ENCODE measurements at places on chromosomes 7 and 10. TPM values are rescaled to one million over a fixed set of nuclear protein-coding genes. Genes with fewer than 3 reads are reported as not detected.

DNA sequence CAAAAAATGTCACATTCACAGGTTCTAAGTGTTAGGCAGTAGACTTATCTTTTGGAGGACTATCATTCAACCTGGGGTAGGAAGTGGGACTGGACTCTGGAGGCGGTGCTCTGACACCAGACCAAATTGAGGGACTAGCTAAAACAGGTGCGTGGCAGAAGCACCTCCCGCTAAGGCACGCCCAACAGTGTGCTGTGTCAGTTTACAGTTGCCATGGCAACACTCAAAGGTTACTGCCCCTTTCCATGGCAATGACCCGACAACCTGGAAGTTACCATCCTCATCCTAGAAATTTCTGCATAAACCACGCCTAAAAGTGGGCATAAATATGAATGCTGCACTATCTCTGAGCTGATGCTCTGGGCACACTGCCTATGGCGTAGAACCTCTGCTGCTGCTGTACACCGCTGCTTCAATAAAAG, 14.0 kb upstream of the BLNK start:
- no peak for DNase-seq

DNA sequence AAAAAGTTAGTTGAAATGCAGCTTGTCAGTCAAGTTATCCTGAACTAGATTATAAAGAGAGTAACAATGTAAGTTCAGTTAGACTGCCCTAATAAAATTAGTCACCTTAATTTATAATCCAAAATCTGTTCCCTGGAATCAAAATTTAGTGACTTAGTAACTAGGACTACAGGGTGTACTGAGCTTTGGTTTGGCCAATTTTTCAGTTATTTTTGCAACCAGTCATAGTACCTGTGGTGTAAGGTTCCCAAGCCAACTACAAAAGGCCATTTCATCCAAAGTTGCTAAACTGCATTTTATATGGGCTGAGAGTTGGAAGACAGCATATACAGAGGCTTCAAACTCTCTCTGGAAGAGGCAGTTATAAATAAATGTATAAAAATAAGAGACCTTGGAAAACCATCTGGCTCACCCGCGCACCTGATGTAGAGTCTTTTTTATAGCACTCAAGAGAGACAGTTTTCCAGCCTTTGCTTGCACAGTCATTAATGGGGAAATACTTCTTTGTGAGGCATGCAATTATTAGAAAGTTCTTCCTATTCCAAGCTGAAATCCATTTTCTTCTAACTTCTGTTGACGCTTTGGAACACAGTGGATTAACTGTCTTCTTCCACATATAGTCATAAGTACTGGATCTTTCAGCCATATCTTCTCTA, 59.2 kb downstream of the PUS7 start:
- no peak for DNase-seq

DNA sequence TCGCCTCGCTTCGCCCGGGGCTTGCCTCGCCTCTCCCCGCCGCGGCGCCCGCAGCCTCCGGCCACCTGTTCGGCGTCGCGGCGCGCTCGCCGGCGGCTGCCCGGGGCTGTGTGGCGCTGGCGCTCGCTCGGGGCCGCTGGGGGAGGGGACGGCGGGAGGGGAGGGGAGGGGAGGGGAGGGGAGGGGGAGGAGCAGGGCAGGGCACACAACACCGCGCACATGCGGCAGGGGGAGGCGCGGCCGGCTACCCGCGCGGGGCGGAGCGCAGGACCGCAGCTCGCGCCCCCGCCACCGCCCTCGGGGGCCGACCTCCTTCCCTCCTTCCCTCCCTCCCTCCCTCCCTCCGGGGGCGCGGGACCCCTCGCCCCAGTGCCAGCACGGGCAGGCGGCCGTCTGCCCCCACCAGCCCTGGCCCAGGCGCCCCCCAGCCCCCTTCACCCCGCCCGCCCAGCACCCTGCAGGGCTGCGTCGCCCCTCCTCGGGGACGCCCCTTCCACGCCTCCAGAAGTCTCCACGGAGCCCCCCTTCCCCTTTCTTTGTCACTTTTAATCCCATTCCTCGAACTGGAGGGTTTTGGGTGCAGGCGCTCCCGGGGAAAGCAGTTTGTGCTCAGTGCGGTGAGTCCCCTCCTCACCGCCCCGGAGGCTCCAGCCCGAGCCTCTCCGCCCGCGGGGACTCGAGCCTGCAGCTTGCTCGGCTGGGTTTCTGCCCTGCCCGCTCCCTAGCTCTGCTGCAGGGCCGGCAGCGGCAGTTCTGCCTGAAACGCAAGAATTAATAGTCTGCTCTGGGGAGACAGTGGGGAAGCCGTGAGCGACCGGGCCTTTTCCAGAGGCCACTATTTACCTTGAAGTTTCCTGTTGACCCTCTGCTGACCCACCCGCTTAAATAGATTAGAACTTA, at the start of gene PARD3:
Gene PARD3, minus strand, starts transcription at position 112 of the 900 bp plus-strand sequence. CDS start 301 bp downstream, outside the sequence.
- DNase-seq, result peak; percentile 63

LIPJ gene
- 0.10 TPM for polyA plus RNA-seq

DNA sequence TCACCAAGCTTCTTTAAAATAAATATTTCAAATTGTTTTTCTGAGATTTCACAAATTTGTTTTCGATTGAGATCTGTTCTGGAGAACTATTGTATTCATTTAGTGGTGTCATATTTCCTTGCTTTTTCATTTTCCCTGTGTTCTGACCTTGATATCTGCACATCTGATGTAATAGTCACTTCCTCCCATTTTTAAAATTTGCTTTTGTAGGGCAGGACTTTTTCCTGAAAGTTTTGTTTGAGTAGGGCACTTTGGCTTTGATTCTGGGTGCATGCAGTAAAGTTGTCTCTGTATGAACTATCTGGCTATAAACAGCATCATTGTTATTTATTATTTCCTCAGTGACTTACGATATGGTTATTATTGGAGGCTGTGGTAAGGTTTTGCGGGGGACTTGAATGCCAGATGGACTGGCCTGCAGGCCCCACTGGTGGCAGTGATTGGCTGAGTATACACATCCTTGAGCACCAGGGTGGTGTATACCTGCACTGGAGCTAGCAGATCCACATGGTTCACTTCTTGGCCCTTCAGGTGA, 83.6 kb downstream of the CSTF2T start:
- DNase-seq, result no peak

DNA sequence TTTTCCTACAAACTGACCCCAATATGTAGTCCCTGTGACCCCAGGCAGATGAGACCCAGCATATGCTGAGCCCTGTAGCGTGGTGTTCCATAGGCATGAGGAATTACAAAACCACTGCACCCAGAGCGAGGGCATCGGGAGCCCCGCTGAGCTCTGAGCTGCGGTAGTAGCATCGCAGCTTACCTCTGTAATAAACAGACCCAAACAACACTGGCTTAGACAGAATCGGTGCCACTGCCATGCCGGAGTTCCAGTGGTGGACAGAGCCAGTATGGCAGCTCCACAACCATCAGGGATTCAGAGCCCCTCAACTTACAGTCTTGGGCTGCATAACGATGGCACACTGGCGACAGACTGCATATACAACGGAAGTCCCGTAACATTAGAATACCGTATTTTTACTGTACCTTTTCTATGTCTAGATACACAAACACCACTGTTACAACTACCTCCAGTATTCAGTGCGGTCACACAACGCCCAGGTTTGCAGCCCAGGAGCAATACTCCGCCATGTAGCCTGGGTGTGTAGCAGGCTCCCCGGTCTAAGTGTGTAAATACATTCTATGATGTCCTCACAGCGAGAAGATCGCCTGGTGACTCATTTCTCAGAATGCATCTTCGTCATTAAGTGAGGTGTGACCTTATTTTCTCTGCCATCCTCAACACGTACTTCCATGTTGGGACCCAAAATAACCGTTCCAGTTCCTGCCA, 68.8 kb downstream of the PROSER2 start:
- DNase-seq, result no peak

- DNase-seq, result no peak
Measured at GRCh38 chr10:59562126-59562525, 147.5 kb downstream of the SLC16A9 start.
